Cortex of kidney (tissue), 1 donor: ENCODE measurements at places on chromosomes 6 and 20.

DNA sequence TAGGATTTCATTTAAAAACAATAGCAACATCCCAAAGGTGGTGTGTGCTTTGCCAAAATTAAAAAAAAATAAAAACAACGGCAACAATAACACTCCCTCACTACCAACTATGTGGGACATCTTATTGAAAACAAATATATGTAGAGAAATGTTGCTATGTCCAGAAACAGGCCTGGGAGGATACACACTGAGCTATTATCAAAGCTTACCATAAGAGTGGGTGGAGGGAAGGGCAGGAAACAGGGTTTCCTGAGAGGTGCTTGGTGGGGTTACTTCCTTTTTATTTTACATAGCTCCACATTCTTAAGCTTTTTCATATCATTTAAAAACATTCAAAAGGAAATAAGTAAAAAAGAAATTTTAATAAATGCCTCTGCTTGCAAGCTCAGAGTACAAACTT lies 150.0 kb upstream of the RIPOR2 start:
- DNase-seq, result no peak

DNA sequence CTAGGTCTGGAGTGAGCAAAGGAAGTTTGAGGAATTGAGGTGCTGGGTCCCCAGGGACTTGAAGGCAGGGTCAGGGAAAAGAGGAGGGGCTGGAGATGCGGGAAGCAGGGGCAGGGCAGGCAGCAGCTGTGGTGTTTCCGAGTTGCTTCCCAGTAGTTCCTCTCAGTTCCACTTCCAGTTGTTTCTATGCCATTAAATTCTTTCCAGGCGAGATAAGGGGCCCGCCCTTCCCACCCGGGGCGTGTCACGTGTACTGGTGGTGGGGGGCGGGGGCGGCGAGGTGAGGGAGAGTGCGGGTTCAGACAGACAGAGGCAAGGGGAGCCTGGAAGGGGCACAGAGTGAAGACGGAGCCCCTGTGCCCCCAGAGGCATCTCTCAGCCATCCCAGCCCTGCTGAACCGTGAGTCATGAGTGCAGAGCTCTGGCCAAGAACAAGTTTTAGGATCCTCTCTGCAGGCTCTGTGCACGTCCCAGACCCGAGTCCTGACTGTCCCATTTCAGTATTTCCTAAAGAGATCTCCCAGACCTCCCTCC lies 977 bp downstream of the TNXB start:
- DNase-seq, result no peak

DNA sequence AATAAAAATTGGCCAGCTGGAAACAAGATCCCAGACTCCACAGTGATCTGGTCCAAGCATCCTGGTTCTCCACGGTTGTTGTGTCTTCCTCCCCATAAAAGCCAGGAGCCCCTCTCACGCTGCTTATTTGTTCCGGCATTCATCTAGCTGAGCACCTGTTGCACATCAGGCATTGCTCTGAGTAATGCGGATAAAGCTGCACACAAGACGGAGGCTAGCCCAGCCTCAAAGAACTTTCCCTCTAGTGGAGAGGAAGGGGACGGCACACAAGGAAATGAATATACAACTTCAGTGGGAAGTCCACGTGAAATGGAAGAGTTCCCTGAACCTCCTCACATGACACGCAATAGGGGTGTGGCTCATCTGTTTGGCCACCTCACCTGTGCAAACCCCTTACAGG lies 30.3 kb upstream of the NXT1 start:
- no peak for DNase-seq

DNA sequence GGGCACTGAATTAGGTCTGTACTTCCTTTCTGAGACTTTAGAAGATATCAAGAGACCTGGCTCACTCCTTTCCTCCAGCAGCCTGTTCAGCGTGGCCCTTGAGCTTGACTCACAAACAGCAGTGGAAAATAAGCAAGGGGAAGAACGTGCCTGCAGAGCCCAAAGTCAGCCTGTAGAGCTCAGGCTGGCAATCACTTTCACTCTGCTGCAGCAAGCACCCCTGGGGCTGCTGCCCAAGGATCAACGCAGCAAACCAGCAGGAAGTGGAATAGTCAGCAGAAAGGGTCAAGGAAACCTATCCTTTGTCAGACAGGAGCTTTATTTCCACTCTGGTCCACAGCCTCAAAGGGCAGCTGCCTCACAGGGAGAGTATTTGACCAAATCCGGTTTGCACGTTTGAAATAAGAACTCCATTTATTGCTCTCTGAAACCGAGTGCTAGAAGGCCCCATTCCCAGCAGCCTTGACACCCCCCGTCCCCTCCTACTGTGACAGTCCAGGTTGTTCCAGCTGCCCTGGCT lies 77.4 kb downstream of the PRDM1 start:
- DNase-seq, result no peak

- no peak for DNase-seq
These were observed 6.9 kb upstream of the RNF144B start for GRCh38 chr6:18380158-18380836.

DNA sequence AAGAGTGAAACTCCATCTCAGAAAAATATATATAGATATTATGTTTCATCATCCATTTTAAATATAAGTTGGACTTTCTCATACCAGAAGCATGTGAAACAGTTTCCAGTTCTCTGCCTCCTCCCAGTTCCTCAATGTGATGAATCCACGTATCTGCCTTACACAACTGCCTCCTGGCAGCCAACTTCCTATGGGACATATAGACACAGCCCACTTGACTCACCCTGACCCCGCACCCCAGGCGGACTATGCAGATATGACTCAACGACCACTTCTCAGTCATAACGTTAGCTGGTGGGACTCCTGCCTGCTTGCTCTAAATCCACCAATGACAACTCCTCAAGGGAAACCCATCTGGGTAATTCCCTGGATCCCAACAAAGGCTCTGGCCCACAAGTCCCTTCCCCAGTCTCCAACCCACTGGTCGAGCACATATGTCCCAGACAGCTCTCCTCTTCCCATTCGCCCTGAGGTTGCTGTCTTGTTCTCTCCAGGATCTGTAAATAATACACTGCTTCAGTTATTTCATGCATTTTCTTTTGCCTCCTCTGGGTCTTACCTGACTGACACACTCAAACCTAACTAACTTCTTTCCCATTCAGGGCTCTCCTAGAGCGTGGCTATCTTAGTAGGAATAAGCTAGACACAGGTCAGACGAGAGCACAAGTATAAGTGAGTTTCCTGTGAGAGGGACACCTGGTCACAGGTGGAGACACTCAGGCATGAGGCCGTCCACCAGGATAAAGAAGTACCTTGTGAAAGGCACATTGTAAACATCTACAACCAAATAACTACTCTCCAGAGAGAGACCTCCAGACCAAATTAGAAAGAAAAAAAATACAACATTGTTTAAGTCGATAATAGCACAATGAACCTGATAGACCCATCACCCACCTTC lies 548.5 kb downstream of the CD83 start:
- DNase-seq, result no peak

DNA sequence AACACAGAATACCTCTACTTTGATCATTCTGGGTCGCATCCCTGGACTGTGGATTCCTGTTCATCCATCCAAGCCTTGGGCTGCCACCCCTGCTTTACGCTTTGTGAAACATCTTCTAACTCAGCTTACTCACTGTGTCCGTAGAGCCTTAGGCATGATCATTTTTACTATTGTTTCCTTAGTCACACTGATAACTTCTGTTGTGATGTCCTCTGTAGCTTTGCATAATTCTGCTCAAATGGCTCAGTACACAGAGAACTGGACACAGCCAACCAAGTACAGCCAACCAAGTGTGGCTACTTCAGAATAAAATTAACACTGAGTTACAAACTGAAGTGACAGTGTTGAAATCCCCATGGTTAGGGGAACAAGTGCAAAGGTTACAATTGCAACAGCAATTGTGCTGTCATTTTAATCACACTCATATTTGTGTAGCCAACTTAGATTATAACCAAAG lies 8.6 kb upstream of the FKBP1A start:
- no peak for DNase-seq

GRCh38 chr6:170093276-170093657 lies 197.6 kb downstream of the DLL1 start:
- DNase-seq, result no peak

DNA sequence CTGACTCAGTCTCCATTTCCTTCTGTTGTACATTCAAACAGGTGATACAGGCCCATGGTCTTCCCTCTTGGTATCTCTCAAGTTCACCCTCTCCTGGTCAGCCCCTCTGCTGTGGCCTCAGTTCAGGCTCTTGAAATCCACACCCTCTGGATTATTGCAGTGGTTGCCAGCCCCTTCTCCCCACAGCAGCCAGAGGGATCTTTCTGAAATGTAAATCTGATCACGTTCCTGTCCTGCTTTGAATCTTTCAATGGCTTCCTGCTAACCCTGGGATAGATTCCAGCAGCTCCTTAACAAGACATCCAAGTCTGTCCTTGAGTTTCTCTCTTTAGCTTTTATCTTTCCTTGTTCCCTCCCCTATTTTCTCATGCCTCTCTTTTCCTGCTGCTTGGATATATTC lies 22.2 kb downstream of the CHMP4B start:
- DNase-seq, result no peak

DNA sequence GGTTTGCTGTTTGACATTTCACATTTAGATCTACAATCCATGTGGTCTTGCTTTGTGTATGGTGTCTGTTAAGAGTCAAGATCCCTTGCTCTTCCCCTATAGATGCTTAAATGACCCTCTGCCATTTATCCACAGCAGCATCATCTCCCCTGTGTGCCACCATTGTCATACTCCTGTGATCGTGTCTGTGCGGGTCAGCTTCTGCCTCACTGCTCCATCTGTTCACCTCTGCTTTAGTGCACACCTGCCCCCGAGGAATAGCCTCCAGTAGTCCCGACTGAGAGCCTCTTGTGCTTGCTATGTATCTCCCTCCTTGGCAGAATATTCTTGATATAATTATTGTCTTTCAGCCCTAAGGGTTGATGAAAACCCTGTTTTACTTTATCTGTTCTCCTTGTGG lies 551.2 kb downstream of the CDH26 start:
- no peak for DNase-seq

- DNase-seq, result no peak
These were observed 17.4 kb downstream of the CST7 start for GRCh38 chr20:24966317-24967012.

GRCh38 chr20:54340206-54340605 lies 132.3 kb downstream of the PFDN4 start:
- DNase-seq, result no peak

GRCh38 chr6:80217794-80218193 lies 111.3 kb downstream of the BCKDHB start:
- no peak for DNase-seq

DNA sequence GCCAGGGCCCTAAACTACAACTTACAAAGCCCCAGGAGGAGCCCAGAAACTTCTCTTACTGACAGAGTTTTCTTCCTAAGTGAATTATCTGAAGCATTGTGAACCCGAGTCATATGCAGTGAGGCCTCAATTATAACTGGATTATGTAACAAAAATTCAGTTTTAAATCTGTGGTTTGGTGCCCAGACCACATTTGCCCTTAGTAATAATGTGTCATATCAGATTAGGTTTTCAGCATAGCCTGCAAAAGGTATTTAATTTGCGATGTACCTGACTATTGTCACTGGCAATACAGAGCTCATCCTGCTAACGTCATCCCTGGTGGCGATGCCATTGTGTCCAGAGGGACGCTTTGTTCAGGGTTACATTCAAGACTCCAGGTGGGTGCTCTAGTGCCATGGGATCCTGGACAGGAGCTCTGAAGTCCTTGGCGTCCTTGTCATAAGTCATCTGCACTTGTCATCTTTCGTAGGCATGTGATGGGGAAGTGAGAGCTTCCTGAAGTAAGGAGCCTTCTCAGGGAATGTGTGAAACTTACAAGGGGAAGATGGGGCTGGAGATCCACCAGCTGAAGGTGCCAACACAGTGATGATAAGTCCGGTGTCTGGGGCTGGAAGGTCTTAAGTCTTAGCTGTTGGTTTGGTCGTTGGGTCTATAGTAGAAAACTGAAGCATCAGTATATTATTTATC lies 65.1 kb downstream of the HIVEP1 start:
- DNase-seq, result no peak

GRCh38 chr6:112408522-112408921 lies 61.4 kb downstream of the RFPL4B start:
- DNase-seq, result no peak

DNA sequence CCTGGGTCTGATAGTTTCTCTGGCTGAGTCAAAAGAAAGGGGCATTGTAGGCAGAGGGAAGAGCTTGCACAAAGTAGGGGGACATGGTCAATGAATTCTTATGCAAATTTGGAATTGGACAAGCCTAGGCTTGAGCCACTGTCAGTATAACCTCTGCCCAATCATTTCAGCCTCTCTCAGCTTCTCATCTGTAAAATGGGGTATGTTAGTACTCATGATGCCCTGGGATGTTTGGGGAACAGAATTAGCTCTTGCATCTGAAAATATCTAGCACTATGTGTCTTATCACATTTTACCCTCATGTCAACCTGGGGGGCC lies 148.6 kb downstream of the DHX35 start:
- DNase-seq, result no peak

DNA sequence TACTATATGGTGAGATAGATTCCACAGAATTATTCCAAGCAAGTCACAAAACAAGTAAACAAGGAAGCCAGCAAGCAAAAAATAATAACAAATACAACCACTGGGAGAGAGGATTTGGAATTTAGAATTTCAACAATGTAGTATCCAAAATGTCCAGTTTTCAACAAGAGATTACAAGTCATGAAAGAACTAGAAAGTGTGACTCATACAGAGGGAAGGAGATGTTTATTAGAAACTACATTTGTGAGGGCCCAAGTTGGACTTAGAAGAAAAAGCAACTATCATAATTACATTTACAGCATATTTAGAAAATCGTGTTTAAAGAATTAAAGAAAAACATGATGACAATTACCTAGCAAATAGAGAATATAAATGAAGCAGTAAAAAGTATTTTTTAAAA lies 494.6 kb upstream of the ID4 start:
- DNase-seq, result no peak

- no peak for DNase-seq
These were observed 23.9 kb downstream of the MAP7 start for GRCh38 chr6:136526196-136526930.

DNA sequence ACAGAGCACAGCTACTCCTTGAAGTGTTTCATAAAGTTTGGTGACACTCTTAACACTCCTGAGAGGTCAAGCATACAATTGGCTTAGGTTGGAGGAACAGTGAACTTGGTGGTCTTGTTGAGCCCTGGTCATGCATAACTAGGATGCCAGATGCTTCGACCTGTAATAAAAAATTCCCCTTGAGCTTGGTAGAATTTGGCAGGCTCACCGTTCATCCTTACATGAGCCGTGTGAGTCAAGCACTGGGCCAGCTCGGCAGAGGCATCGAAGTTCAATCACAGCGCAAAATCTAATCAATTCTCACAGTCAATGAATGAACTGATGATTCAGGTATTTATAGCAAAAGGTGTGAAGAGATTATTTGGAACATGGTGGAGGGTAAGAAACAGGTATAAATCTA lies 33.7 kb downstream of the CYP24A1 start:
- DNase-seq, result no peak

DNA sequence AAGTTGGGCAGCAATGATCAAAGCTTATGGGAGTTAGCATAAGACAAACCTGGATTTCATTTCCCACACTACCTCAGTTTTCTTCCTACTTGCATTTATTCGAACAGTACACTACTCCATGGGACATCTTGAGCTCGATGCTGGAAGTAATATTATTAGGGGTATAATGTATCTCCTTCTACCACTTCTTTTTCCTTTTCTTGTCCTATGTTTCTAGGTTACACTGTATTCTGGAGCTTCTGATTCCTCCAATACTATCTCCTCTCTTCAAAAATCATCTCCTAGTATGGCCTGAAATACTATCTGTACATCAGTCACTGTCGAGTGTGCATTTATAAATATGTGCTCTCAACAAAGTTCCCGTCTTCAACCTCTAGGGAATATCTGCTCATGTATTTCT lies 124.4 kb downstream of the MAP7 start:
- no peak for DNase-seq
